Jurkat, Clone E6-1 (cell line): ENCODE measurements at places on chromosomes 12 and 14.
A peak's percentile ranks its signal among the peaks of the same experiment; 100 is the strongest.

DNA sequence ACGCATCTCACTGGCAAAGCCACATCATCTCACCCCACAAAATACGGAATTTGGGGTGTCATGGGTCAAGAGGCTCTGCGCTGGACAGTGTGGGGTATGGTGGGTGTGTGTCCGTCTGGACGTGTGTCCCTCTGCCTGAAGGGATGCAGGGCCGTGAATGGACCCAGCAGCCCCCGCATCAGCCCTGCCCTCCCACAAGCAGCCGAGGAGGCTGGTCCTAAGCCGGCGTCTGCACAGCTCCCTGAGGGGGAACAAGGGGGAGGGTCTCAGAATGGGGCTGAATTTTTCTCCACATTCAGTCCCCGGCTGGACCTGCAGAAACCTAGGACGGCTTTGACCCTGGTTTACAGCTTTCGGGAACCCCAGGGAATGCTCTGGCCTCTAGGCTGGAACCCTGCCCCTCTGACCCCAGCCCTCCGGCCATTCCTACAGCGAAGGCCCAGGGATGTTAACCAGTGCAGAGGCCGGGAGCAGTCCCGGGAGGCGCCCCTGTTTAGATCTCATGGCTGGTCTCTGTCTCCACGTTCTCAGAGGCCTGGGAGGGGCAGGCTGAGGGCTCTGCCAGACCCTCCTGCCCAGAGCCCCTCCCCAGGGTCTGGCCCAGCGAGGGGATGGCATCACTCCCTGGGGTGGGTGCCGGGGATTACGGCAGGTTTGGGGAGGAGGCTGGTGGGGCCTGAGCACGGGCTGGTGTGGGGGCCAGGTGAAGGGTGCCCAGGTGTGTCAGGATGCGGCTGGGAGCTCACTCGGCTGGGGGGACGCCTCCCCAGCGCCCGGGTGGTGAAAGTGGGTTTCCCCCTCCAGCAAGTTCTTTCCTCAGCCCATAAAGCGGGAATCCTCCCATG lies 156.5 kb upstream of the C14orf180 start:
- no peak for DNase-seq

DNA sequence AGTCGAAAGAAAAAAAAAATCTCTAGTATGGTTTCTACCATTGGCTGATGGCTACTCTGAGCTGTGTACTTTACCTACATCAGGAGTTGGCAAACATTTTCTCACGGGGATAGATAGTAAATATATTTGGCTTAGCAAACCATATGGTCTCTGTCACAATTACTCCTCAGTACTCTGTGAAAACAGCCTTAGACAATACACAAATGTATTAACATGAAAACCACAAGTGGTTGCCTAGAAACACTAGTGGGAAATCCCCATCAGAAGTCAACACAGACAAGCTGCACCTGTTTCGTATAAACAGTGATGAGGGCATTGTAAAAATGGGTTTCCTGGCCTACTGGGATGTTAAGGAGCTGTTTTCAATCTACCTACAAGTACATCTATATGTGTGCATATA lies 84.6 kb upstream of the NAV3 start:
- DNase-seq, result peak; percentile 18

DNA sequence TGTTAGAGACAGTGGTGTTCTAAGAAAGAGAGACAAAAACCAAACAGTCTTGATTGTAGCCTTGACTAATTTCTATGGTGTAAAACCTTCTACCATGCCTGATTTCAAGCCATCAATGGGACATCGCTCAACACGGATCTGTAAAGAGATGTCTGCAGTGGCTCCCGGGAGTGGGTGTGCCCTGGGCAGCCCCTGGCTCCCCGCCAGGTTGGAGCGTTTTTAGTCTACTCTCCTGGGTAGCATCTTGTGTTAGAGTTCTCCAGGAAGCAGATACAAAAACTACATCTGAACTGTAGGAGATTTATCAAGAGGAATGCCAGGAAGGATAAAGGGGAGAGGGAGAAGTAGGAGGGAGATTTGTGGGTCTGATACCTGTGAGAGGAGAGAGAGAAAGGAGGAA lies 1212.9 kb downstream of the BCL11B start:
- DNase-seq, result no peak

DNA sequence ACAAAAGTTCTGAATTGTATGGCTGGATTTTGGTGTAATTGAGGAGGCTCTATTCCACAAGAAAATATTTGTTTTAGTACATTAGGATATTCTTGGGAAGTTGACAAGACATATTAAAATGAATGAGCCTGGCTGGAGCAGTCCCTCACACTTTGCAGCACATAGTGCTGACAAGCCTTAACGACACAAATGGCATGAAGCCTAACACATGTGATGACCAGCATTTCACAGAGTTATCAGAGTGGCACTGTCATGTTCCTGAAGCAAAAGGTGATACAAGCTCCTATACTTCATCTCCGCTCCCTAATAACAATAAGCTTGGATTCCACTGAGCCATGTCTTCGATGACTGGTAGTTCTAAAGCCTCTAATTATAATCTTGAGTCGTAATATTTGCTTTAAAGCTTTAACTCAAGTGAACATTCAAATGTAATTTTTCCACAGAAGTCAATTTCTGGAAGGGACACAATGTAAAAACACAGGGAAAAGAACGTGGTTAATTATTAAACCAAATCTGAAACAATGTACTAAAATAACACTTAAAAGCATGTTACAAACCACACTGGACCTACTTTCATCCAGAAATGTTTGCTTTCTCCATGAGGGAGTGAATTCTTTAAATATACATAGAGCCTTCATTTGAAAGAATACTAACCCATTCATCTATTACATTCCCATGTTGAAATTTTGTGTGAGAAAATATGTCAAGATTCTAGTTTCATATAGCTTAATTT lies 49.6 kb downstream of the GRIP1 start:
- no peak for DNase-seq

DNA sequence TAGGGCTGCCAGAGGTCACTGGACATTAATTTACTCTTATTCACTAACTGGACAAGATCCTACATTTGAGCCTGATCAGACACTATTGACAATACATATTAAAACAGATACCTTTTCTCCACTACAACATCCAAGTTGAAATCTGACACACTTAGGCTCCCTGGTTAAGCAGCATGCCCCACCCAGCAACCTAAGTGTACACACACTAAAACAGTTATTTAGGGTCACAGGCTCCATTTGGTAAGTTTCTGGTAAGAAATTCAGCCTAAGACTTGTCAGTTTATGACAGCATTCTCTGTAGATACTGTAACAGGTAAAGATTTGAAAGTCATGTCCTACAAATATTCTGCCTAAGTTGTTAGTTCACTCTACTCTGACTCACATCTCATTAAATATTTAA lies 12.3 kb upstream of the LLPH start:
- DNase-seq, result no peak

GRCh38 chr14:104116288-104116755 lies 22.1 kb upstream of the KIF26A start:
- DNase-seq, result no peak

DNA sequence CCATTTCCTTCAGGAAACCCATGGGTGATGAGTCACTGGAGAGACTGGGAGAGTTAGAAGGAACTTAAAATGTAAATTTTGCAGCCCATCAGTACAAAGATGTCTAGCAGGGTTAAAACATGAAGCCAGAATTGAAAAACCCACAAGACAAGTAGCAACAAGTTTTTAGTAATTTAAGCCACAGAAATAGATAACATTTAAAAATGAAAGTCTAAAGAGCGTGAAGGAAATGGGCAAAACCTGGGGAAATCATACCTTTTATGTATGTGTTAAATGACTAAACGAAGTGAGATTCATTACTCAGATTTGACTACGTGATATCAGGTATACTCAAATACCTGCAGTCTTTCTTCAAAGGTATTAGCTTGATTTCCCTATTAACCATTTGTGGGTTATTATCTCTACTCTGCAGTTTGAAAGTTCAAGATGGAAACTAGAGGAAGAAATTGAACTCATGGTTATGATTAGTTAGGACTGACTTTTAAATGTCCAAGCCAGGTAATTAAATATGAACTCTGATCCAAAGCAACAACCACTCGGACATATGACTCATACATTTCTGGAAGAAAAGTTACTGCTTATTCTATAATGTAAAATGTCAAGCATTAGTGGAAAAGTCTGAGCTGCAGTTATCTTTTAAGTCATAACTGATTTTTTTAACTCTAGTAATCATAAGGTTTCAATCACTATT lies 84.1 kb downstream of the ITPR2 start:
- no peak for DNase-seq

DNA sequence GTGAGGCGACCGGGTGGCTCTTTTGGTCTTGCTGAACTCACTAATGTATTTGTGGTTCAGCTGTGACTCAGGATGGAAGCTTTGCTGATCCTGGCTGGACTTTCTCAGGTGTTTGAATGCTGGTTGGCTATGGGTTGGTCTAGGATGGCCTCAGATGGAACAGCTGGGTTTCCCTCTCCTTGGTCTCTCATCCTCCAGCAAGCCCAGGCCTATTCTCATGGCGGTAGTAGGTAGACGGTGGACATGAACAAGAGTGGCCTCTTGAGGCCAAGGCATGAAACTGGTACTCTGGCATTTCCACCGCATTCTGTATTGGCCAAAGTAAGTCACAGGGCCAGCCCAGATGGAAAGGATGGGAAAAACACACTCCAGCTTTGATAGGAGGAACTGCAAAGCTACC lies 11.8 kb upstream of the POLR3B start:
- DNase-seq, result no peak

- DNase-seq, result no peak
Measured at GRCh38 chr12:28578361-28578760, 388.1 kb downstream of the CCDC91 start.

DNA sequence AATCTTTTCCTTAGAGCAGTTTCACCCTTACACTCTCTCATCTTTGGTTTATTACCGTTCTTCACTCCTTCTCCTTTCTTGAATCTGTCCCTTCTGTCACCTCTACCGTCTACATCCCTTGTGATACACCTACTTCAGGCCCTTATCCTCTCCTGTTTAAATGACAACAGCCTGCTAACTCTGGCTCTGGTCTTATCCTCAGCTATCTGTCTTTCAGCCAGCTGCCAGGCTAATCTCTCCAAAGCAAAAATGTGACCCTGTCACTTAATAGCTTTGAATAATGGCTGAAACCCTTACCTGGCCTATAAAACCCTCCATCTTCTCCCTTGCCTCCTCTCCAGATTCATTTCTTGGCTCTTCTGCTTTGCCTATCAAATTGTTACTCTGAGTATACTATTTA lies 32.3 kb downstream of the BEST3 start:
- DNase-seq, result no peak

DNA sequence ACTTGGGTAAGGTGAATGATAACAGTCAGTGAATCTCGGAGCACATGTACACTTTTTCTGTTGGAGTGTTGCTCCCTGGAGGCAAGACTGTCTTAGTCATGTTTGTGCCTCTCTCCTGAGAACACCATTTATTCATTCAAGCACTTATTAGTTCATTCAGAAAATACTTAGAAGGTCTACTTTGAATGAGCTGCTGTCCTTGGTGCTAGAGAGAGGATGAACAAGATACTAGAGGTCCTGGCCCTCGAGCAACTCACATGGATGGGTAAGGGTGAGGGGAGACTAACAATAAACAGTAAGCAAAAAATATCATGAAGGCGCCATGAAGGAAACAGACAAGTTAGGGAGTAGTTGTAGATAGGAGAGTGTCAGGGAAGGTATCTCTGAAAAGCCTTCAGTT lies 17.1 kb upstream of the SAMD4A start:
- no peak for DNase-seq

DNA sequence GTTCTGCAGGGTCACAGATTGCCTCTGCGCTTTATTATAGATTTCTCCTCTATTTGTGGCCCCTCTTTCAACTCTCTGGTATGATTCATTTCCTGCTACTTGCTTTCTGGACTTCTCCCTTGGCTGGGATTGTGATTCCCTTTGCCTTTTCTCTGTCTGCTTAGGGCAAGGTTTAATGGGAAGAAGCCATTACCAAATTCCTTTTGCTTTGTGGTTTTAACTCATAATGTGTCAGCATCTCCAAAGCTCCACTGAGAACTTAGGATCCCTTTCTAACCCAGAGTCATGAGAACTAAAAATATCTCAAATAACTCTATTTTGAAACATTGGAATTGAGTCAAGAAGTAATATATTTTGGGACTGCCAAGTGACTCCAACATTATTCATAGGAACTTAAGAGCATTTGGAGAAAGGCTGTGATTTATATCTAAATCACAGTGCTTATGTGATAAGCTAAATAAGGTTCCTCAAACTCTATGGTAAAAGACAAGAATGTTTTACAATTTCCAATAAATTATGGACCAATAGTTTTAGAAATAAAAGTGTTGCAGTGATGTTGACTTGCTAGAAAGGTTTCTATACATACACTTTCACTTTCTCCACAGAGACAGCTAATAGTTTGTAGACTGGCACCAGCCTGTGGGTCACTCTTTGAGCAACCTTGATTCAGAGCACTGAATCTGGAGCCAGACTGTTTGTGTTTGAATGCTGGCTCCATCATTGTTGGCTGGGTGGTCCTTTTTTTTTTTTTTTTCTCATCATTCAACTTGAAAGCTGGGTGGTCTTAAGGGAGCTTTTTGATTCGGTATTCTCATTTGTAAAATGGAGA lies 93.9 kb downstream of the DACT1 start:
- DNase-seq, result no peak

DNA sequence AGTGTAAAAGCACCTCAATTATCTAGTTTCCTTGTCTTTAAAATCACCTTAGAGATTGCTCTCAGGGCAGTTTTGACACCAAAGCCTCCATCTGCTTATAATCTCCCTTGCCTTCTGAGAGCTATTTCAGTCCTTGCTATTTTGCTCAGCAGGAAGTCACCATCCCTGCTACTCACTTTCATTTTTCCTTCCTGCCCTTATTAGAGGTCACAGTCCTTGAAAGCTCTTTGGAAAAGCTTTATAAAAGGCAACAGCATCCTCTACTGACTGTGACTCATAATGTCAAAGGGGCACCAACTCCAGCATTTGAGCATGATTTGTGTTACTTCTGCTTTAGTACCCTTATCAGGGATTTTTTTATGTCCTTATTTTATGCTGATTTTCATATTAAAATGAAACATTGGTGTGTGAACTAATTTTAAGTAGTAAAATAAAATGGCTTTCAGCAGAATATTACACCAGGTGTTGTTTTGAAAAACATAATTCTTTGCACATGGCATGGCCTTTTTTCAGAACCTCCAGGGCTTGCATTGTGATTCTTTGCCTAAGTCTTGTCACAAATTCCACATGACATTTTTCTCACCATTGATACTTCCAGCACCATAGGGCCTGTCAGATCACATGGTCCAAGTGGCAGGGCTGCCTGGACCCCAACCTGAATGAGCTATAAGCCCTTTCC lies 213.0 kb downstream of the ADAMTS20 start:
- no peak for DNase-seq

DNA sequence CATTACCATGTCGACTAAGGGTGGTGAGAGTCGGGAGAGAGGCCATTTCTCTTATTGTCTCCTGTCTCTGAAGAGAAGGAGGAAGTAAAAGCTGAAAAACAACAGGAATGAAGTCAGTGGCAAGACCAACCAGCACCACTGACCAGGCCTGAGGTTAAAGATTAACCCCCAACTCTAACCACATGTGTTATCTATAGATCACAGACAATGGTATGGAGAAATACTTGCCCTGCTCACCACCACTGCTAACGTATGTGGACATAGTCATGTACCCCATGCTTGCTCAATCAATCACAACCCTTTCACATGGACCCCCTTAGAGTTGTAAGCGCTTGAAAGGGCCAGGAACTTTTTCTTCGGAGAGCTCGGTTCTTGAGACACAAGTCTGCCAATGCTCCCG lies 690.9 kb upstream of the LMO3 start:
- no peak for DNase-seq
